ENCODE measurements at places on chromosomes 7 and 10. TPM values are rescaled to one million over a fixed set of nuclear protein-coding genes. Genes with fewer than 3 reads are reported as not detected.

MMP21 gene
- total RNA-seq, result not detected

DNA sequence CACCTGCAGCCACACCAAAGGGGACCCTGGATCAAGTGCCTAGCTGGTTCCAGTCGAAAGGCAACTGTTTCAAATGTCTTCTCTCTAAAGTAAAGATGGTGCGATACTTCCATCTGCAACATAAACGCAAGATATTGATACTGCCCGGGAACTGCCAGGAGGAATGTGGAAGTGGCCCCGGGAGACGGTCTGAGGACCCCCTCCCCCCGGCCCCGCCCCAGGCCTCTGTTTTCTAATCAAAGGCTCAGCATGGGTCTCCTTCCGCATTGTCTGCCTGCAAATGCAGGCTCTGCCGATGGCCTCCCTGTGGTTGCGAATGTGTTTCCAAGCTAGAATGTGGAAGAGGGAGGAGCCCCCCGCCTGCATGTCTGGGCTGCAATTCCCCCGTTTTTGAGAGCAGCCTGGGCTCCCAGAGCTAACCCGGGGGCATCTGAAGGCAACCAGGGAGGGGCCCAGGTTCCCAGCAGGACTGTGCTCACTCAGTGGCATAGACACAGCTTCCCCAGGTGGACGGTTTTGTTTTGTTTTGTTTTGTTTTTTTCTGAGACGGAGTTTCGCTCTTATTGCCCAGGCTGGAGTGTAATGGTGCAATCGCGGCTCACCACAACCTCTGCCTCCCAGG, 223.9 kb upstream of the PPP2R2D start:
- DNase-seq, result peak; percentile 94

TSPAN12 gene
- 17.3 TPM for total RNA-seq

- DNase-seq, result no peak
These were observed 64.2 kb downstream of the BICC1 start for GRCh38 chr10:58576751-58577436.

DNA sequence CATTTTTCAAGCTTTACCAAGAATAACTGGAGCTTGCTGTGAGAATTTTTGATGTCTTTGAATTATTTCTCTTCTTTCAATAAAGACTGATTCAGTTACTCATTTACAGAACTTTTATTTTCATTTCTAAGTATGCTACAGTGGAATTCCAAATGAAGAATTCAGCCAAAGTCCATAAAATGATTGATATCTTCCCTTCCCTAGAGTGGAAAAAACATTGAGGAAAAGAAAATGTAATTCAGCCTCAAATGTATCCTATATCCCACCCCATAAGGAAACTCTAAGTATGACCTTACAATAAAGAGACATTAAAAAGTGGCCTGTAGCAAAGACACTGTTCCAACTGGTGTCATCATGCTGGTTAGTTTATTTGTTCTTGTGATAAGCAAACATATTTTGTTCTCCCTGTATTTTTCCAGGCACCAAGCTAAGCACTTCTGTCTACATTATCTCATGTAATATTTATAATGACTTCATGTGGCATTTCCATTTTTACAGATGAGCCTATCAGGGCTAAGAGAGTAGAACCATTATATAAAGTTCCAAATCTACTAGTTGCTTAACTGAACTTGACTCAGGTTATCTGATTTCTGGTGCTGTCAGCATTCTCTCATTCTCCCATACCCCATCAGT, 450.4 kb downstream of the NEBL start:
- DNase-seq, result no peak

TMEM26 gene
- total RNA-seq, result not detected

DNA sequence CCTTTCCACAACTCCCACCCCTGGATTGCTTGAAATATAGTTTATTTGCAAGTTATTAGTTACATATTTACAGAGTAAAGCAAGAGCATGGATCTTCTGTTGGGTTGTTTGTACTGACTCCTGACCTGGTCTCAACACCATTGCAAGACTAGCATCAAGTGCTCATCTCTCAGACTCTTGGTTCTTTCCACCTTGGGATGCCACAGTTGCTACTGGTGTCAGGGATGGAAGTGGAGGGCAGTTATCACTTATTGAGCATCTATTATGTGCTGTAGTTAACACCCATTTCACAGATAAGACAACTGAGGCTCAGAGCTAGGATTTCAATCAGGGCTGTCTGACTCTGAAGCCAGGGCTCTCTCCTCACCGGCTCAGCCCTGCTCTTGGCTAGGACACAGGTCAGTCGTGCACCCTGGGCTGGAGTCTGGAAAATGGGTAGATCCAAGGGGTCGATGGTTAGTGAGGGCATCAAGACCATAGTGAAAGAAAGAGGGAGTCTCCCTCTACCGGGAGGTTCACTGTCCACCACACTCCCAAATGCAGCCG, 614 bp upstream of the ADAMTS14 start:
- no peak for DNase-seq

TMEM176A gene
- total RNA-seq, result 0.62 TPM

UNCX gene
- not detected for total RNA-seq

KIF5B gene
- 90.3 TPM for total RNA-seq

DNA sequence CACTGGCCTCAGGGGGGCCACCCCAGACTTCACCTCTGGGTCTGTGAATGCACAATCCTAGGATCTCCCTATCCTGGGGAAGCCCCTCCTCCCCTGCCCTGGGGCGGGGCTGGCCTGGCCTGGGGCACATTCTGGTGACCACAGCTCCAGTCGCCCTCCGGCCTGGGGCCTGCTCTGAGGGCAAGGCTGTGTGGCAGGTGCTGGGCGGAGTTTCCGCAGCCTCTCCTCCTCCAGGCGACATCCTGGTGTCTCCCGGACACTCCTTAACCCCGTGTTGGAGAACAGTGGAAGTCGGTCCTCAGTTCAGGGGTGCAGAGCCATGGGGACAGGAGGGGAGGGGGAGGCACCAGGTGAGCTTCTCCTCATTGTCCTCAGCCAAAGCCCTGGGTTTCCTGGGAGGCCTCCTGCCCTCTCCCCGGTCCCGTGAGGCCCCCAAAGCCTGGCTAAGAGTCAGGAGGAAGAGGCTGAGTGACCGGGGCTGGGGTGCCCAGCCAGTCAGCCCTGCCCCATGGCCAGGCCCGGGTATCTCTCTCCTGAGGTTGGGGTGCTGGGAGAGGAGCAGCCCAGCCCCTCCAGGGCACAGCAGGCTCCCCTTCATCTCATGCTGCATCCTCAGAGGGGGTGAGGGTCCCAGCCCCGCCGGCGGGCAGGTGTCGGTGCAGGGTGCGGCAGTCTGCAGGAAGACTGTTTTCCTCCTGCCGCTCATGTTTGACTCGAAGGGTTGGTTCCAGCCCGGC, 22.6 kb downstream of the UNCX start:
- DNase-seq, result peak; percentile 44

GRCh38 chr7:24697416-24697815, 59.8 kb downstream of the GSDME start:
- DNase-seq, result no peak

DNA sequence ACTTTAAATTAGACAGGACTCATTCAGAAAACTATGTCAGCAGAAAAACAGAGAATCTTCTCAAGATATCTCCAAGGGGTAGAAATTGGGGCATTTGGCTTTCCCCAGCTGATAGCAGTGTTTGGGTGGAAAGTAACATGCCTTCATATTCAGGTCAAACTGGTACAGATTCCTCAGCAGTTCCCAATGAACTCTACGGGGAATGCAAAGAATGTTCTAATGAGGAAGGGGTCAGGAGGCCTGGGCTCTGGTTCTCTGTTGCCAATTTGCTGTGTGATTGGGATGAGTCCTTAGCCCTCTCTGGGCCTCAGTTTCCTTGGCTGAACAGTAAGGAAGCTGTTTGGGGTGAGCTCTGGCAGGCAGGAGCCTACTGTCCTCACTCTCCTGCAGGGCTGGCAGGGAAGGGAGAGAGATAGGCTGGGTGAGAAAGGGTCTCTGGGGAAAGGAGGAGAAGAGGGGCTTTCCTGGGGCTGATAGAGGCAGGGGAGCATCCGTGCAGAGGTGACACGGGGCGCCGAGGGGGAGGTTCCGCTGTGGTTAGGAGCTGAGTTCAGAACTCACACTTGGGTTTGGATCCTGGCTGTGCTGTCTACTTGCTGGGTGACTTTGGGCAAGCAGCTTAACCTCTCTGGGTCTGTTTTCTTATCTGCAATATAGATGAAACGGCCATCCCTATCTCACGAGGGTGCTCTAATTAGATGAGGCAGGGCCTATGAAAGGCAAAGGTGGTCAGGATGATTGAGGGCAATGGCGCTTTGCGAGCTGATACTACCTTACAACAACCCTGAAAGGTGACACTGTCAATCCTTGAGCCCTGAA, 45.1 kb downstream of the SPOCK2 start:
- DNase-seq, result no peak

GRCh38 chr10:45257600-45257999, 57.8 kb downstream of the OR13A1 start:
- no peak for DNase-seq

GSTO2 gene
- total RNA-seq, result 7.6 TPM
